ENCODE measurements at places on chromosomes 1 and 21.
A peak's percentile ranks its signal among the peaks of the same experiment; 100 is the strongest.

- no peak for DNase-seq
These were observed 205.8 kb downstream of the ZNF326 start for GRCh38 chr1:90200646-90201205.

GRCh38 chr1:166087734-166088571 lies 78.8 kb downstream of the FAM78B start:
- DNase-seq, result no peak

DNA sequence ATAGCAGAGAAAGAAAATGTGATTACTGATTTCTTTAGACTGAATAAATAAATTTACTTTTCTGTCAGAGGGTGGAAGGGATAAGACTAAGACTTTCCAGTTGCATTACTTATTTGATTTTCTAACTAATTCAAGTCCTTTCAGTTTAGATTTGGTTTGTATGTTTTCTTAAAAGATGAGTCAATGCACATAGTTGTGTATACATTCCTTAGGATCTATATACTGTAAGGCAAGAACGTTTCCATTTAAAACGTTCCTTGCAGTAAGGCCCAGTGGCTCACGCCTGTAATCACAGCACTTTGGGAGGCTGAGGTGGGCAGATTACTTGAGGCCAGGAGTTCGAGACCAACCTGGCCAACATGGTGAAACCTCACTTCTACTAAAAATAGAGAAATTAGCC lies 14.5 kb upstream of the SERTAD4 start:
- no peak for DNase-seq

DNA sequence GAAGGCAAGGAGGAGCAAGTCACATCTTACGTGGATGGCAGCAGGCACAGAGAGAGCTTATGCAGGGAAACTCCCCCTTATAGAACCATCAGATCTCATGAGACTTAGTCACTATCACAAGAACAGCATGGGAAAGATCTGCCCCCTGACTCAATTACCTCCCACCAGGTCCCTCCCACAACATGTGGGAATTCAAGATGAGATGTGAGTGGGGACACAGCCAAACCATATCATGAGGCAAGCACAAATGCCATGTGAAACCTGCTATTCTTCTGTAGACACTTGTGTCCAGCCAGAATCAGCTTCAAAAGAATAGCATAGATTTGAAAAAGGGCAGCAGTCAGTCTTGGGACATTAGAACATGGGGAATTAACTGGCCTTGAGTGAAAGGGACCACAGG lies 32.2 kb upstream of the UBE2U start:
- no peak for DNase-seq

GRCh38 chr1:26582836-26583460 lies 53.4 kb downstream of the RPS6KA1 start:
- peak; percentile 66 for DNase-seq

- DNase-seq, result no peak
These were observed 65.6 kb upstream of the SRSF10 start for GRCh38 chr1:24045771-24046170.

GRCh38 chr1:155057788-155058211 lies 5.7 kb upstream of the EFNA4 start:
- no peak for DNase-seq

- DNase-seq, result no peak
These were observed 12.1 kb upstream of the FAM131C start for GRCh38 chr1:16085522-16085921.

DNA sequence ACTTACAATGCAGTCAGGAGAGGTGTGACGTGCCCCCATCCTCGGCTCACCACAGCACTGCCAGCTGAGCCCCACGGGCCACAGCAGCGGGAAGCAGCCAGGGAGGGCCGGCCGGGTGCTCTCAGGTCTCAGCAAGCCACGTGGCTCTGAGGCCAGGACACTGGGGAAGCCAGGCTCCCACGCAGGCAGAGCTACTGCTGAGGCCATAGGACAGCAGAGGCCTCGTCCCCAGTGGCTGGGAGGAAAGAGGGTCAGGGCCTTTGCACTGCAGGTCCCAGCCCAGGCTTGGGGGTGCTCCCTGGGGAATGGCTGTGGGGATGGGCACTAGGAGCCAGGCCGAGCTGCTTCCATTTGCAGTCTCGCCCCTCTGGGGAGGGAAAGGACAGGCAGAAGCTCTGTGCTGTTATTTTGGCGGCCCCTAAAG lies 5.8 kb downstream of the LRRC47 start:
- DNase-seq, result no peak

DNA sequence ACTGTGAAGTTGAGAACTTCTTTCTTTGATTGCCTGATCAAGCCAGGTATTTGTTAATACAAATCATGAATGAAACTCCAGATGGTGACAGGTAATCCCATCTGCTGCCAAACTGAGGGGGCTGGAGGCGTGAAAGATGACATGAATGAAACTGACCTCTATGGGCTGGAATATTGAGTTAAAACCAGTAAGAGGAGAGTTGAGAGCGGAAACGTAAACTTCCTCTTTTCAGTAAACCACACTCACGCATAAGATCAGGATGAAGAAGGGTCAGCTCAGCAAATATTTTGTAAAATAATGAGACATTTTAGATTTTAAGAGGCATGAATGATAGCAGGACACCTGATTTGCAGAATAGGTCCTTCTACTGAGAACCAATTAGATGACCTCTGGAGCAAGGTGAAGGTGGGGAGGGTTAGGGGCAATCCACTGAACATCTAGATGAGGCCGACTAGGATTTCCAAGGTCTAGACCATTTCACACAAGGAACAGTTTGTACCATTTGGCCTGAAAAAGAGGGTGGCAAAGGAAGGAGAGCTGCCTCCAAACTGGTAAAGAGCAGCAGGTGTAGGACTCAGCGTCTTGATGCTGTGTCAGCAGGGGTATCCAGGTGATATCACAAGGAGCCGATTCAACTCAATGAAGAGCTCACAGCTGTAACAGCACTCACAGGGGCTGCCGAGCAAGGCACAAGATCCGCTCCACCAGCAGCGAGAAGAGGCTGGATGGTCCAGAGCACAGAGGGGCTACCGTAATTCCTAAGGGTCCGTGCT lies 132.6 kb downstream of the NTPCR start:
- no peak for DNase-seq

DNA sequence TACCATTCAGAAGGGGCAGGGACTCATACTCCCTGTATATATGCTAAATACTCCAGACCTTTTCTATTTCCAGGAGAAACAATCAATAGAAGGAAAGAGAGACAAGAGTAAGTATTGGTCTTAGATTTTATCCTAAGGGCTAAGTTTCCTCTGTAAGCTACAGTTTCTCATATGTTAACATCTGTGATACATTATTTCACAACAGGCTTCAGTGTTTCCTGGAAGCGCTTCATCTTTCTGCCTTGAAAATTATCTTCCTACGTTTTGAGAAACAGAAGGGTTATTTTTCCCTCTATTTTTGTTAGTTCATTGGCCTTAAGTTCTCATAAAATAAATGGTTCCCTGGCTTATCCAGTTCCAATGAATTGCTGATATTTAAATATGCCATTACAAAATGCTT lies 15.6 kb downstream of the FMO1 start:
- DNase-seq, result no peak

GRCh38 chr1:8421721-8422120 lies 103.8 kb downstream of the SLC45A1 start:
- no peak for DNase-seq

DNA sequence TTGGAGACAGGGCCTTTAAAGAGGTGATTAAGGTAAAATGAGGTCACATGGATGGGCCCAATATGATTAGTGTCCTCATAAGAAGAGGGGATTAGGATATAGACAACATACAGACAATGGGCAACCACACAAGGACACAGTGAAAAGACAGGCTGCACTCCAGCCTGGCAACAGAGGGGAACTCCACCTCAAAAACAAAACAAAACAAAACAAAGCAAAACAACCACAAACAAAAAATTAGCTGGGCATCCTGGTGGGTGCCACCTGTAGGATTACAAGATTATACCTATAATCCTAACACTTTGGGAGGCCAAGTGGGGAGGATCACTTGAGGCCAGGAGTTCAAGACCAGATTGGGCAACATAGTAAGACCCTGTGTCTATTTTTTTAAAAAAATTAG lies 4.8 kb upstream of the MDM4 start:
- no peak for DNase-seq

GRCh38 chr1:24732186-24732885 lies 12.9 kb upstream of the CLIC4 start:
- DNase-seq, result no peak

GRCh38 chr1:212179394-212180076 lies 105.7 kb upstream of the PPP2R5A start:
- no peak for DNase-seq

- DNase-seq, result no peak
These were observed 272.2 kb downstream of the NPHP4 start for GRCh38 chr1:5720045-5720444.

DNA sequence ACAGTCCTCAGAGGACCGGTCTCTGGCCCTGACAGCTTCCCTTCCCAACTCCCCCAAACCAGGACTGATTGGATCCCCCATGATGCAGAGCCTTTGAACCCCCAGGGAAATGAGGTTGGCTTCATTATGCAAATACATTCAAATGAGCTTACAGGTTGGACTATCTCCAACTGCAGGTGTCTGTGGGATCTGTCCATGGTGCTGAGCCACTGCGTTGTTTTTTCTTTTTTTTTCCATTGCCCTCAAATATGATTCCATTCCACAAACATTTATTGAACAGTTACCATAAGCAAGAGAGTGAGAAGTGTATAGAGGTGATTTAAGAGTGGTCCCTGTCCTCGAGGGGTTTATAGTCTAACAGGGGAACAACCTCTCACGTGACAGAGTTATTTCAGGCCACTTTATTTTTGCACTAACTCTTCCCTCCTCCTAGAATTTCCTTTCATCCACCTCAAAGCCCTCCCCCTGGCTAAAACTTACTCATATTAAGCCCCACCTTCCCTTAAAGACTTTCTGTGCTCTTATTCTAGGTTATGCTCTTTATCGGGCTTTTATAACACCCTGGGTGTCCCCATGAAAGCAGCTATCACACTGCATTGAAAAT lies 21.9 kb downstream of the DLGAP3 start:
- no peak for DNase-seq

GRCh38 chr1:11568687-11569086 lies 85.5 kb downstream of the FBXO2 start:
- DNase-seq, result no peak

- no peak for DNase-seq
These were observed 43.0 kb downstream of the ATF3 start for GRCh38 chr1:212651521-212651920.

DNA sequence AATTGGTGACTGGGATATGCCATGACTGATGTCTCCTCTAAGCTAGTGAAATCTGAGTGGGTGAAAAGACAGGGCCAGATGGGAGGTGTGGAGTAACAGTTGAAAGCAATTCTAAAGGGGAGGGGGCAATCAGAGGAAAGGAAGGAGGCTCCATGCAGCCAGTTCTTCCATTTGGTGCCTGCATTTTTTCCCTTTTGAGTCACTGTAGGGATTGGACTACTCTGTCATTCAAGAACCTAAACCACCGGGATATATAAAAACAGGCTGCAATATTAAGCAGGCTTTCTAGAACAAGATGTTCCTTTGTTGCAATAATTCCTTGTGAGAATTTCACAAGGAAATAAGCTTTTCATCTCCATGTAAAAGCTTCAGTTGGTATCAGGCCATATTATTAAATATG lies 18.3 kb downstream of the CLIC6 start:
- no peak for DNase-seq

DNA sequence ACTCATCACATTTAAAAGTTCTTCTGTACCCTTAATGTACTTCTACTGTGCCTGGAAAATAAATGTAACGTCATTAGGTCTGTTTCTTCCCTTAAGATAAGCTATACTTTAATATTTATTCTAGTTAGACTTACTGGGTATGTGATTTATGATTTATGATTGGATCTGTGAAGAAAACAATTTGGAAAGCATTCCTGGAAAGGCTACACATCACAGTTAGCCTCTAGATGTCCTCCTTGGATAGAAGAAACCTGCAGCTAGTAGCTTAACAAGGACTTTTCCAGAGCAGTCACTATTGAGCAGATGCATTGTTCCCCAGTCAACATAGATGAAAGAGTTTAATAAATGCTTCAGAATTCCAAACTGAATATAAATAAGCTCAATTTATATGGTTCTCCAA lies 22.2 kb upstream of the ABL2 start:
- no peak for DNase-seq

DNA sequence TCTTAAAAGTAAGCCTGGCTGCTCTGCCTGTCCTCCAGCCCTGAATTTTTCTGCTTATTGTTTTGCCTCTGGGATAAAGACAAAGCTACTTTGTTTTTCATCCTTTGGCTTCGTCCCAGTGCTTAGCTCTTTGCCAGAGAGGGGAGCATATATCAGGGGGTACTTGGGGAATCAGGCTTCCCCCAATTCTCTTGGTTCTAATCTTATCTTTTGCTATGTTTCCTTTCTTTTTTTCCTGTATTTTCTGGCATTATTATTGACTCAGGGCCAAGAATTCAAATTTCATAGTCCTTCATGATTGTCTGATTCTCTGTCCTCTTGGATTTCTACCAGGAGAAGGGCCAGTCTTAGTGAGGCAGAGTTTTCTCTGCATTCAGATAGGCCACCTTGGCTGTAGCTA lies 51.2 kb downstream of the GIPC2 start:
- DNase-seq, result no peak

DNA sequence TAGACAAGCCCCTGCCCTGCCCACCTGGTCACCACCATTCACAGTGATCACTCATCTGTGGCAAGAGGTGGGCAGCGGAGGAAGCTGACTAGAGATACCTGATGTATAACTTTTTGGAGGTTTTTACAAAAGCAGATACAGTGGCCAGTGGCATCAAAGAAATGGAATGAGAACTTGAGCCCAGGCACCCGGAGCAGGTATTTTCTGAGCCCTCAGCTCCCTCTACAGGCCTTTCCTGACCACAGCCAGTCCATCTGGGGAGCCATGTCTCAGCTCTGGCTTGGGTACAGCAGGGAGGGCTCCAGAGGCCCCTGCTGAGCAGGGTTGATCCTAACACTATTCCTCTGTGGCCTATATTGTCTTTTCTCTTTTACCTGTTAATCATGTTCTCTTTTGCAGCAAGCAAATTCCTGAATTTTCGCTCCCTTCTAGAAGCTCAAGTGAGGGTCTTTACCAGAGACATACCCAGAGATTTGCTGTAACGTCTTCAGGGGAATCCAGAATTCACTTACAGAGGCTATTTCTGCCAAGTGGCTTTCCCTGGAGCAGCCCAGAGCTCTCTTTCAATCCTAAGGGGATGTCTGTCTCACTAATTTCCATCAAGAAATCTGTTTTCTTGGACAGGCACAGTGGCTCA lies 27.3 kb downstream of the GPR157 start:
- DNase-seq, result no peak

GRCh38 chr1:18951818-18952391 lies 4.6 kb downstream of the IFFO2 start:
- DNase-seq, result peak; percentile 75

DNA sequence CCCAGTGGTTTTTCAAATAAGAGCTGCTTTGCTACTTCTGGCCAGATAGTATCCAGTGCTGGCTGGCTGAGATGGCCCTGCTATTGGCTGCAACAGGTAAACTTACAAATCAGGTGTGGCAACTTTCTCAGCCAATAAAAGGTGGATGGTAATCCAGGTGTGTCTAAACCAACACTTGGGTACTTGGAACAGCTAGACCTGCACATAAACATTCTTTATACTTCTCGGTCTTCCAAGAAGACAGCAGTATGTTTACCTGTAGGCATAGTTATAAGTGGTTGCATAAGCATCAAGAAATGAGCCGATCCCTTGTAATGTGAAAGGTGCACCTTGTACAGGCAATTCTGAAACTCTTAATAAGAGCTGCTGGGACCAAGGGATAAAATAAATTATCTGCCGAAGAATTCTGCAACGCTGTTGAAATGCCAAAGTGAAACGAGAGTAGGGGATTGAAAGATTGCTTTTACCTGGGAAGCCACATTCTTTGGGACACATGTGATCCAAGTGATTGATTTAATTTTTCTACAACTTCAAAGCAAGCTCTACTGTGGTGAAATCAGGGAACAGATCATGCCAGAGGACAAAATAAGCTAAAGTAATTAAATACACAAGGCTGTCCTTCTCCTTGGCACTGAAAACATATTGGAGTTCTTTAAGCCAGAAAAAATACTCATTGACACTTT lies at the start of gene CLDN8:
TSS of gene CLDN8 (minus strand) at position 57 of the 683 bp plus-strand sequence. CDS start 172 bp downstream, outside the sequence.
- no peak for DNase-seq

Data from activated T-helper 9 cell treated with anti-CD3 and anti-CD28 coated beads, Interleukin-2, amount 50 U/mL, for 16 hours (primary cell).